ENCODE measurements at places on chromosomes 3 and 15. TPM values are rescaled to one million over a fixed set of nuclear protein-coding genes. Genes with fewer than 3 reads are reported as not detected.
A peak's percentile ranks its signal among the peaks of the same experiment; 100 is the strongest.

The STT3B gene
- 202 TPM for total RNA-seq

The DPPA4 gene
- not detected for total RNA-seq

The CAMK2N2 gene
- total RNA-seq, result 3.6 TPM

The NPAP1 gene
- not detected for total RNA-seq

DNA sequence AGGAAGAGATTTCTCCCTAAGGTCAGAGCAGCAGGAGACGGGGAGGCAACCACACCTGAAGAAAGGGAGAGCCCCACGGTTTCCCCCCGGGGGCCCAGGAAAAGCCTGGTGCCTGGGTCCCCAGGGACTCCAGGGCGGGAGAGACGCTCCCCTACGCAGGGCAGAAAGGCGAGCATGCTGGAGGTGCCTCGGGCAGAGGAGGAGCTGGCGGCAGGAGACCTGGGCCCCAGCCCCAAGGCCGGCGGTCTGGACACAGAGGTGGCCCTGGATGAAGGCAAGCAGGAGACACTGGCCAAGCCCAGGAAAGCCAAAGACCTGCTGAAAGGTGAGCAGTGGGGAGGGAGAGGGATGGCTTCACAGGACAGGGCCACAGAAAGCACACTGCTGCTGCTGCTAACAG lies 26.2 kb upstream of the SLC28A1 start:
- H3K27me3 ChIP-seq, result no peaks in the 10 kb centered on the region
- DNase-seq, result no peak
- H3K36me3 ChIP-seq, result peaks cover 27% of the 10 kb centered on the region
- peaks cover 68% of the 10 kb centered on the region for H3K4me1 ChIP-seq
- H3K4me3 ChIP-seq, result peak overlapping the region; percentile 16

GRCh38 chr15:33729653-33730052 lies 238.6 kb upstream of the CHRM5 start:
- no peaks in the 10 kb centered on the region for H3K27me3 ChIP-seq
- H3K36me3 ChIP-seq, result no peaks in the 10 kb centered on the region
- H3K4me1 ChIP-seq, result no peaks in the 10 kb centered on the region
- no peak overlapping the region for H3K27ac ChIP-seq
- no peak overlapping the region for H3K4me3 ChIP-seq

DNA sequence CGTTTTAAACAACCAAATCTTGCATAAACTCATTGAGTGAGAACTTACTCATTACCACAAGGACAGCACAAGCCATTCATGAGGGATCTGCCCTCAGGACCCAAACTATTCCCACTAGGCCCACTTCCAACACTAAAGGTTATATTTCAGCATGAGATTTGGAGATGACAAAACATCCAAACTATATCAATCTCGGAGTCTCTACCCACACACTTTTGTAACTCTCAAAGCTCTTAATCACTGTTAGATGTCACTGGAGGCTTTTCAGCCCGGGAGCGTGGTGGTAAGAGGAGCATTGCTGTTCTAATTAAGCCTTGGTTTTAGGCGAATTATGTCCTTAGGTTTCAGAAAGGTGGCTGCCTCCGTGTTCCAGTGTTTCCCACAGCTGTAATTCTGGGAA lies 86.3 kb downstream of the CNTN6 start:
- no peaks in the 10 kb centered on the region for H3K27me3 ChIP-seq
- H3K4me1 ChIP-seq, result no peaks in the 10 kb centered on the region
- no peak overlapping the region for H3K27ac ChIP-seq
- H3K36me3 ChIP-seq, result no peaks in the 10 kb centered on the region

DNA sequence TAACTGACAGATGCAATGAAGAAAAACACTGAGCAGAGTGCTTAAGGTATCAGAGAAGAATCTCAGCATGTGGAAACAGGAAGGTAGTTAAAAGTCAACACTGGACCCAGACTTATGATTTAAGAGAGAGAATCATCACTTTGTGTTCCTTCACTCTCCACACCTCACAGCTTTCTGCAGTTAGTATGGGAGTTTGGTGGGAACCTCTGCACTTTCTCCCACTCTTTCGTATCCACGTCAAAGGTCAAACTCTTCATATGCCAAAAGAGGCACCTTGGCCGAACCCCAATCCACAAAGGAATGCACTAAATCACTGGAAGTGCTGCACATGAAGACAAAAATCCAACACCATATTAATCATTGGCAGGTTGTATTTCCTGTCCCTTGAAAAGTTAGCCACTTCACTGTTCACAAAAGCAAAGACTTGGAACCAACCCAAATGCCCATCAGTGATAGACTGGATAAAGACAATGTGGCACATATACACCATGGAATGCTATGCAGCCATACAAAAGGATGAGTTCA lies 361.2 kb downstream of the MAGI1 start:
- peaks cover 25% of the 10 kb centered on the region for H3K4me1 ChIP-seq
- no peak overlapping the region for H3K4me3 ChIP-seq
- no peaks in the 10 kb centered on the region for H3K27me3 ChIP-seq
- no peak overlapping the region for H3K27ac ChIP-seq
- no peak for DNase-seq
- peaks cover 7% of the 10 kb centered on the region for H3K36me3 ChIP-seq

- H3K27me3 ChIP-seq, result no peaks in the 10 kb centered on the region
- H3K4me3 ChIP-seq, result no peak overlapping the region
- H3K36me3 ChIP-seq, result no peaks in the 10 kb centered on the region
- no peak for DNase-seq
- H3K4me1 ChIP-seq, result no peaks in the 10 kb centered on the region
Measured at GRCh38 chr3:97736928-97737327, 27.6 kb upstream of the ARL6 start.

DNA sequence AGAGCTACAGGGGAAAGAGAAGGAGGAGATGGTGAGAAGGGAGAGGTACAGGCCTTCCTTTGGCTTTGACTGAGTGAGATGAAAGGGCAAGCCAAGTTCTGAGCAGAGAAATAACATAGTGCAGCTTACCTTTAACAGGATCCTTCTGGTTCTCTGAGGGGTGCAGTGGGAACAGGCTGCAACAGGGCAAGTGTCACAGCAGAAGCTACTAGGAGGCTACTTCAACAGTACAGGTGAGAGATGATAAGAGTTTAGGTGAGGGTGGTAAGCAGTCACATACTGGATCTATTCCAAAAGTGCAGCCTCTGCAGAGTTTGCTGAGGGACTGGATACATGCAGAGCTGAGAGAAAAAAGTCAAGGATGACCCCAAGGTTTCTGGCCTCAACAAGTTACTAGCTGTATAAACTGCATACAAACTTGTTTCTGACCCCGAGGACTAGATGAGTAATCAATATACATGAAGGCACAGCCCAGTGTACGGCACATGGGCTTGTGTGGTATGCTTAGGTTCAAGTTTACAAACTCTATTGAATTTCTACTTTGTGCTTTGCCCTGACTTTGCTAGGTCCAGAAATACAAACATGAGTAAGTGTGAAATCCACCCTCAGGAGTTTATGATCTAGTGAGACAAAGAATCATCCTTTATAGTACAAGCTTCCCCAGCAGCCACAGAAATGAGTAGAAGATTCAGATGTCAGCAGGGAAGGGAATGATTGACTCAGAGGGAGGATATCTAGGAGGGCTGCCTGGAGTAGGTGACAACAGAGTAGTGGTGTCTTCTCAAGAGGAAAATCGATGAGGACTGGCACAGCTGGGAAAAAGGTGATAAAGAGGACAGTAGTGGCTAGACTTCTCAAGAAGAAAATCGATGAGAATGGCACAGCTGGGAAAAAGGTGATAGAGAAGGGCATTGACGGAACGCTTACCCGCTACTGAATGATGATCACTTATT lies 78.2 kb upstream of the TJP1 start:
- no peak overlapping the region for H3K4me3 ChIP-seq
- no peak for DNase-seq
- no peaks in the 10 kb centered on the region for H3K36me3 ChIP-seq
- no peaks in the 10 kb centered on the region for H3K27me3 ChIP-seq
- H3K4me1 ChIP-seq, result peaks cover 8% of the 10 kb centered on the region
- H3K27ac ChIP-seq, result no peak overlapping the region

DNA sequence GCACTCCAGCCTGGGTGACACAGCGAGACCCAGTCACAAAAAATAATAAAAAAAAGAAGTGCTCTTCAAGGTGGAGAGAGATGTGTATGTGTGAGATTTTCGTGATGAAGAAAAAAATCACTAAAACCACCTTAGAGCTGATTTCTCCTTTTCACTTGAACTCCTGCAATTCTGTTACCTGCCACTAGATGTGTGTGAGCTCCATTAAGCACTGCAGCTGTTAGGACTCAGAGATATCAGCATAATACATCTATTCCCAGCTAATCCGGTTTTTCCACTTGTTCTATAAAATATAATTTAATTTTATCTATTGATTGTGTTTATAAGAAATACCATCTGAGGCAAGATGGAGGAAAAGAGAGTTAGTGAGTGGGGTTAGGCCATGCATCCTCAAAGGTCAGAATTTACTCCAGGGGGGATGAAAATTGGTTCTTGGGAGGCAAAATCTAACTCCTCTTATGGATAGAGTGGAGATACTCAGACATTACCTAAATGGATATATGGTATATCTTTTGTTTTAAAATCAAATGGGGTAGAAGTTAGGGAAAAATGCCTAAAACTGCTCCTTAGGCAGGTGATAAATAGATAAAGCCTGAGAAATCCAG lies 152.7 kb downstream of the IL20RB start:
- H3K4me1 ChIP-seq, result no peaks in the 10 kb centered on the region
- no peak overlapping the region for H3K27ac ChIP-seq
- H3K36me3 ChIP-seq, result no peaks in the 10 kb centered on the region
- peak; percentile 37 for DNase-seq

- H3K4me3 ChIP-seq, result no peak overlapping the region
- no peak for DNase-seq
- no peaks in the 10 kb centered on the region for H3K27me3 ChIP-seq
- H3K36me3 ChIP-seq, result peaks cover 6% of the 10 kb centered on the region
- H3K4me1 ChIP-seq, result peaks cover 20% of the 10 kb centered on the region
Measured at GRCh38 chr15:55909036-55909811, 84.2 kb downstream of the NEDD4 start.

GRCh38 chr3:46208167-46208704 lies at the start of gene CCR1:
Gene CCR1 (minus strand): TSS chr3:46208313. CDS start chr3:46204313, 4,000 bp downstream.
- no peaks in the 10 kb centered on the region for H3K27me3 ChIP-seq
- peak within 1 kb of the TSS; percentile 69 for H3K27ac ChIP-seq
- H3K4me1 ChIP-seq, result no peaks in the 10 kb centered on the region
- H3K36me3 ChIP-seq, result peaks cover 8% of the 10 kb centered on the region

DNA sequence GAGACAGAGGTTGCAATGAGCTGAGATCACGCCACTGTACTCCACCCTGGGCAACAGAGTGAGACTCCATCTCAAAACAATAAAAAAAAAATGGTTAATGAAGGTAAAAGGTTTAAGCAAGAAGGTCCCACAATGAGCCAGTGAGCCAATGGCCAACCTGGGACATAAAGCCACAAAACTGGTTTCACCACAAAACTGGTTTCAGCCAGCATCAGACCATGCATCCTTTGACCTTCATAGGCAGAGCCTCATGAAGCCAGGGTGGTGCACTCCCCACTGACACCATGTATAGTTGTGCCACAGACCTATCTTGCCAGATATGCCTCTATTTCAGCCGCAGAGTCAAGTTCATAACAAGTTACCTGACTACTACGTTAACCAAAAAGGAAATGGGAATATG lies 41.9 kb downstream of the SCAP start:
- DNase-seq, result peak; percentile 30
- H3K36me3 ChIP-seq, result peaks cover 19% of the 10 kb centered on the region
- no peak overlapping the region for H3K27ac ChIP-seq
- H3K4me1 ChIP-seq, result peaks cover 16% of the 10 kb centered on the region

DNA sequence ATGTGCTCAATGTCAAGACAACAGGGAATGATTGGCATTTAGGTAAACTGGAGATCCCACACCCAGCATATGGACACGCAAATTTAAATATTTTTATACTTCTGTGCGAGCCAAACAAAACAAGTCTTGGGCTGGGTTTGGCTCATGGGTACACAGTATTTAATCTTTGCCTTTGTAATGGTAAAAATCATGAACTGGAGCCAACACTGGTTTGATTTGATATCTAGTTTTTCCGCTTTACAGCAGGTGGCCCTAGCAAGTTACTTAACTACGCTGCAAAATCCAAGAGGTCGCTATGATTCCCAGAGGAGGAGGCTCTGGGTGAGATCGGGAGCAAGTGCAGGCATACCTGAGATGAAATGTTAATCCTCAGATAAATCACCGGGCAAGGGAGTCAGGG lies 207.9 kb upstream of the SATB1 start:
- H3K4me3 ChIP-seq, result no peak overlapping the region
- no peak overlapping the region for H3K27ac ChIP-seq
- H3K27me3 ChIP-seq, result no peaks in the 10 kb centered on the region
- no peaks in the 10 kb centered on the region for H3K4me1 ChIP-seq

- no peaks in the 10 kb centered on the region for H3K36me3 ChIP-seq
- H3K4me3 ChIP-seq, result peak overlapping the region; percentile 58
- DNase-seq, result peak; percentile 44
- H3K27ac ChIP-seq, result peak overlapping the region; percentile 90
- H3K27me3 ChIP-seq, result no peaks in the 10 kb centered on the region
- H3K4me1 ChIP-seq, result peaks cover 37% of the 10 kb centered on the region
Measured at GRCh38 chr15:44102675-44103254, 92.3 kb downstream of the FRMD5 start.

DNA sequence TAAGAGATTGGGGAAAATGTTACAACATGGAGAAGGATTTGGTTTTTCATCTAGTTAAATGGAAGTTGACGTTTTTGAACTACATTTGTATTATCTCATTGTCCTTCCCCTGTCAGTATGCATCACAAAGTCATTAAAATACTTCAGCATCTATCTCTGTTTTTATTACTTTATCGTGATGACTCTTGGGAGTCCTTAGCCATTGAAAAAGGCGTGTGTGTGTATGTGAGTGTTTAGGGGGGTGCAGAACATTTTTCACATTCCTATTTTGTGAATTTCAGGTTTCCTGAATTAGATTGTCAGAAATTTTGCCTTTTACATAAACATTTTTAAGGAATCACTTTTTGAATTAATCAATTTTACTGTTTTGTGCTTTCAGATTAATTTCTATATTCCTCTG lies 360.6 kb upstream of the SGO1 start:
- H3K4me3 ChIP-seq, result no peak overlapping the region
- no peaks in the 10 kb centered on the region for H3K36me3 ChIP-seq
- H3K4me1 ChIP-seq, result no peaks in the 10 kb centered on the region

GRCh38 chr3:50542177-50543034 lies 25.1 kb downstream of the C3orf18 start:
- no peak overlapping the region for H3K27ac ChIP-seq
- no peaks in the 10 kb centered on the region for H3K36me3 ChIP-seq
- H3K27me3 ChIP-seq, result peaks cover 46% of the 10 kb centered on the region
- DNase-seq, result peak; percentile 73
- H3K4me3 ChIP-seq, result no peak overlapping the region

Data from Calu3 (cell line).